ENCODE measurements at places on chromosomes 11 and 22. TPM values are rescaled to one million over a fixed set of nuclear protein-coding genes. Genes with fewer than 3 reads are reported as not detected.

DNA sequence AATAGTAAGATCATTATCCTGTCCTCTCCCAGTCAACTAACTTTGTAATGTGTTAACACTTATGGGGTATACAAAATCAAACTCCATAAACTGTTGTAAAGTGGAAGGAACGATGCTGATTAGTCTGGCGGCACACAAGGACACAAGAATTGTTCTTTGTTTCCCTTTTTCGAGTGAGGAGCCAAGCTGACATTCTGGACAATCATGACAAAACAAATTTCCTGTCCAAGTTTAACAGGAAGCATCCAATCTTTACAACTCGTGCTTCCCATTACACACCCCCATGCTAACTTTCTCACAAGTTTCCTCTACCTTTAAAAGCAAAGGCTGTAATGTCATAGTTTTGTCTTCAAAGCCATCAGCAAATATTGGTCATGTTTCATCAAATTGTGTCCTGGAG lies 20.4 kb upstream of the LDLRAD3 start:
- no peak for DNase-seq

ISX gene
- not detected for total RNA-seq

TSSC4 gene
- 50.3 TPM for total RNA-seq

DNA sequence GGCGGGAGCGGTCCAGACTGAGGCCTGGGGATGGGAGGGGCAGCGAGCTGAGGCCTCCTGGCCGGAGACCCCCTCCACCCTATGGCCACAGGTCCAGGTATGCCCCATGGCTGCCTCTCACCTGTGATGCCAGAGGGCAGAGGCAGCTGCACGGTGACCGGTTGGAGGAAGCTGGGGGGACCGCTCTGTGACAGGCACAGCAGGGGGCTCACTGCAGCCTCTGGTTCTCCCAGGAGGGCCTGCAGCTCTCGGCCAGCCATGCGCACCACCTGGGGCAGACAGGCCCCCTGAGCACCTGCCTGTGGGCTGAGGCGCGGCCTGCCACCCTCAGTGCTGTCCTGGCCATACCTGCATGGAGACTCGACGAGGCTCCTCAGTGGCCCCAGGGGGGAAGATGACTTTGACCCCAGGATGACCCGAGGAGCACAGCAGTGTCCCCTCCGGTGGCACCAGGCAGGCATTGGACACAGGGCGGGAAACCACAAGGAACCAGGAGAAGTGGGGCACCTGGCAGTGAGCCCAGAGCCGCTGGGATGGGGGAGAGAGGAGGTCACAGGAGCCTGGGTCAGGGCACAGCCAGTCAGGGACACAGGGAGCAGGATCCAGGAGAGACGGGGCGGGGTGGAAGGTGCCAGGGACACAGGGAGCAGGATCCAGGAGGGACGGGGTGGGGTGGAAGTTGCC lies 3.2 kb upstream of the SLC25A22 start:
- DNase-seq: no peak

GRCh38 chr11:66912911-66913310 lies 45.3 kb downstream of the PC start:
- DNase-seq: no peak

- DNase-seq: no peak
Measured at GRCh38 chr22:31020334-31020733, 51.3 kb downstream of the TUG1 start.

GRCh38 chr11:32895471-32895870 lies 2.9 kb downstream of the QSER1 start:
- DNase-seq: no peak

OR4C3 gene
- total RNA-seq: not detected
